IPS DF 19.7 (cell line): ENCODE measurements at places on chromosomes 4 and X.

GRCh38 chr4:54322818-54323417, 93.8 kb downstream of the PDGFRA start:
- DNase-seq, result peak; percentile 67

- no peak for DNase-seq
Observed at GRCh38 chr4:40536032-40536431, 93.6 kb downstream of the RBM47 start.

DNA sequence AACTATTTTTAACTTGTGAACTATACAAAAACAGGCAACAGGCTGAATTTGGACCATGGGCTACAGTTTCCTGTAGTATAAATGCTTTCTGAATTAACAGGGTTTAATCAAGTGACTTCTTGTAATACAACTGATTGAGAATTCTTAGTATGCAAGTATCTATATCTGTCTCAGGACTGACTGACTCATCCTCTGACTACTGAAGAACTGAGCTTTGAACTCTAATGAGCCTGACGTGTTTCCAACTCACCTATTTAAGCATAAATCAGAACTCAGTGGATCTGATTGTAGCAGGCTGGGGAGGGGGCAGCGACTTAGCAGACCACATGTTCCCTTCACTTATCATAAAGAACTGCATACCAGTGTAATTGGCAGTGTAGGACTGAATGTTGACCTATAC, 7.8 kb downstream of the SPATA4 start:
- no peak for DNase-seq

GRCh38 chr4:150005537-150005936, 72.7 kb upstream of the DCLK2 start:
- DNase-seq, result no peak

DNA sequence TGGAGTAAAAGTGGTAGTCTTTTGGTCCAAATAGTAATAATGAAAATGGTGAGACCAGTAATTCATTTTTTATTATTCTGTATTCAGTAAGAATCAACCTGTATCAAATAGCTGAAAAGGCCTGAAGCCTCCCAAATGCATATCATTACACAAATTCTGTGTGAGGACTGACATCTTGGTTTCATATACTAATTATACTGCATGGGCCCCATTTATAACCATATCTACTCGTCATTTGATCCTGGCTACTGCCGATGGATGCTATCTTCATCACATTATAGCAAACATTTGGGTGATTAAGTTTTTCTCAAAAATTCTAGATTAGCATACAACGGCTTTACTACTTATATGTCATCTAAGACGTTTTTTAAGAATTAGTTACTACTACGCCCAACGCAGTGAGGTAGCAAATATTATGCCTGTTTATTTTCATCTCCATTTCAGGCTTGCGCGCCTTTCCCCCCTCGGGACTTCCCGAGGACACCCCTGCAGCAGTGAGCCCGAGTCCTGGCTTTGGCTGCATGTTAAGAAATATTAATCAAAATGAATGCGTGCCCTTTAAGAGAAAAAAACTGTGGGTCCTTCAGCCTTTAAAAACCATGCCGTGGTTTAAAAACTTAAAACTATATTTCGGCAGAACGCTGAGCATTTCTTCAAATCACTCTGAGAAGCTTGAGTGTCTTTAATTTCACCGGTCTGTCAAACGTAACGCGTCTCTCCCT, 814 bp upstream of the MMAA start:
- DNase-seq, result no peak

- peak; percentile 50 for DNase-seq
Observed at GRCh38 chrX:397575-397974, 10.9 kb upstream of the PPP2R3B start.

- no peak for DNase-seq
Observed at GRCh38 chr4:36198861-36199260, 45.5 kb downstream of the ARAP2 start.

DNA sequence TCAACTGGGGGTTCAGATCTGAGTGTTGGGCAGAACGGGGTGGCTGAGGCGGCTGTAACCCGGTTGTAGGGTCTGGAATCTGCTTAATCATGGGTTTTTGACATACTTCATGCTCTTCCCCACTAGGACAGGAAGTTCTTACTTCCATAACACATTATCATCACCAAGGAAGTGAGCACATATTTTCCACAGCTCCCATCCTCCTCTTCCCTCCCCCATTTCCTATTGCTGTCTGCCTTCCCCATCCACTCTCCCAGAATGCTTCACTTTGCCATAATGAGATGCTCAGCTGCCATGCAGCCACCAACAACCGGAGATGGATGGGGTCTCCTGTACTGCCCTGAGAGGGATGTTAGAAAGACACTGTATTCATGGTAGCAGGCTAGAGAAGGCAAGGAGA, 6.4 kb upstream of the DCUN1D4 start:
- no peak for DNase-seq

GRCh38 chr4:37463033-37463856, 218.7 kb downstream of the NWD2 start:
- DNase-seq, result no peak

DNA sequence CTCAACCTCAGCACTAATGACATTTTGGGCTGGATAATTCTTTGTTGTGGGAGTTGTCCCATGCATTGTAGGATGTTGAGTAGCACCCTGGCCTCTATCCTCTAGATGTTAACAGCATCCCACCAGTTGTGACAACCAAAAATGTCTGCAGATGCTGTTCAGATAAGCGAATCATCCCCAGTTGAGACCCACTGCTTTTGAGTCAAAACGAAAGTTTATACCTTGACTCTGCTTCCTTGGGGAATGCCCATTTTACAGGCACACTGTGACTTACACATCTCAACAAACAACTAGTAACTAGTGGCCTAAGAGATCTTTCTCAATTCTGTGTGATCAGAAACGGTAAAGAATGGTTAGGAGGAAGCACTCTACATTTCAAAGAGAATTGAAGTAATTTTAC, 37.0 kb downstream of the SEPSECS start:
- no peak for DNase-seq

DNA sequence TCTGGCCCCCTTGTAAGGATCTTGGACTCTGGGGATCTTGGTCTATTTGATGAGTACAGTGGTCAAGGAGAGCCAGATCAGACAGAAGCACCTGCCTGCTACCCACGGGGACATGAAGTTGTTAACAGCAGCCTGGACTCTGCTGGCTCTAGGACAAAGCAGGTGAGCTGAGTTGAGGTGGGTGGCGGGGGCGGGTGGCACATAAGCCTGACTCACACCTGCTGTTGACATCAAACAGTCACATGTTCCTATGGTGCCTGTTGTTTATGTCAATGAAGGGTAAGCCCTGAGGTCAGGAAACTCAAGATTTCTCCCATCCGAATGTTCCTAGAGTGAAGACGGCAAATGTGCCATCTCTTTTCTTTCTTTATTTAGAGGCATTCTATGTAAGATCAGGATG, 50.1 kb upstream of the CLNK start:
- DNase-seq, result no peak

GRCh38 chr4:116664198-116664597, 421.2 kb downstream of the TRAM1L1 start:
- DNase-seq, result no peak

- DNase-seq, result no peak
Observed at GRCh38 chr4:57499786-57500185, 389.6 kb upstream of the IGFBP7 start.

GRCh38 chrX:31279359-31279758, 207.5 kb upstream of the FTHL17 start:
- DNase-seq, result no peak

DNA sequence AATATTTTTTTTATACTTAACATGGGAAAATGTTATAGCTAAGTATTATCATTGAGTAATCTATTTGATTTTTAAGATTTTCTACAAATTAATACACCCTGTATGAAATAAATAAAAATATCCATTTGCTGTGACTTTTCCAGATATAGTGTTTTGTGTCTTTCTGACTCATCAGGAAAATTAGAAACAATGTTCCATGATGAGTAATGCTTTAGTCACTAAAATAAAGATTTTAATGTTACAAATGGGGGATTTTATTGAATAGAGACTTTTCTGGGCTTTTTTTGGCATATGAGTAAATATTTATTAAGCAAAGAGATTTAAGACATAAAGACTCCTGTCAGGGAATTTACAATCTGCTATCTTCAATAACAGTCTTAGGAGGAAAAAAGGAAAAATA, 279.2 kb upstream of the NOCT start:
- no peak for DNase-seq

GRCh38 chrX:13955975-13956374, 73.7 kb downstream of the GEMIN8 start:
- DNase-seq, result no peak

GRCh38 chr4:45475548-45475947, 648.3 kb downstream of the GABRG1 start:
- DNase-seq, result no peak

- DNase-seq, result no peak
Observed at GRCh38 chr4:175823015-175823742, 11.1 kb upstream of the GPM6A start.

DNA sequence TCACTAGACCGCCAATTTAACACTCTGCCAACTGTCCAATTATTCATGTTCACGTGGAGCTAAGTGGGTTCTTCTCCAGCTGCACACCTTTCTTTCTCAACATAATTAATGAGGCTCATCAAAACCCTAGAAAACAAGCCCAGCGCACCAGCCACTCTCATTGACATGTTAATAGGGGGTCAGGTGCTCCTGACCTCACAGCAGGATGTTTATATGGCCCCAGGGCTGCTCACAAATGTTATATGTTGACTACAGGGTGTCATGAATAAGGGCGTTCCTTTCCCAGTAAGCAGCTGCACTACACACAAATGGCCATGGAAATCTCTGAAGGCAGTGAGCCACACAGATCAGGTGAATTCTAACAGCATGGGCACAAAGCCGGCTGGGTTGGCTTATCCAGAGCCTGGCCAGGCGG, 209.8 kb downstream of the MGST2 start:
- peak; percentile 40 for DNase-seq

DNA sequence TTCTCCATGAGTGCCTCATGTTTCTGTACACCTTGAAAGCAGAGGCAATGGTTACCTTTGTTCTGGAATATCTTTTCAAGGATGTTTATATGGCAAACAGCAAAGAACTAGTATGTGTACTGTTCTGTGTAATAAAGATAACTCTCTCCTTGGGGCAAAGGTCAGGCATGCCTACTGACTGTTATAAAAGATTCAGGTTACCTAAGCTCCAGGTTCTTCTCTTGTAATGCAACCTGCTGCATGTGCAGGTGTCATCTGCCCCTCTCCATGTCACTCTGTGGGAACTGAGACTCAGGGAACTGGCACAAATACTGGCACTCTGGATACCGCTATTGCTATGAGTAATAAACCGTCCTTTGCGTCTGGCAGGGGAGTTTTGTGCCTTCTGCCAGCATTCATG, 5.4 kb upstream of the TRPC3 start:
- DNase-seq, result no peak

- no peak for DNase-seq
Observed at GRCh38 chrX:15143050-15143824, 126.6 kb downstream of the ASB9 start.

DNA sequence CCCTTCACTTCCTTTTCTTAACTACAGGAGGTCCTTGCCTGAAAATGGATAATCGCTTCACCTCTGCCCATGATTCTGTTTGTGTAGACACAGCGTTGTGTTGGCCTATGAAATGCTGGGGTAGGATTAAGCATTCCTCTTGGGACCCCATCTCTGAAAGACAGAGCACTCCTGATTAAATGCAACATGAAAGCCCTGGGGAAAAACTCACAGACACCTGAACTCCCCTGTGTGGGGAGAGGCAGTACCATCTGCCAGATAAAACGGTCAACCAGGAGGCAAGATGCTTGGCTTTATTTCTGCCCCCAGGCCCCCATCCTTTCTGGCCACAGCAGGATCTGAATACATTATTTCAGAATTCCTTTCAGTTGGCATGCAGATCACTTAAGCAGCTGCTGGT, 1.9 kb downstream of the LGI2 start:
- no peak for DNase-seq

DNA sequence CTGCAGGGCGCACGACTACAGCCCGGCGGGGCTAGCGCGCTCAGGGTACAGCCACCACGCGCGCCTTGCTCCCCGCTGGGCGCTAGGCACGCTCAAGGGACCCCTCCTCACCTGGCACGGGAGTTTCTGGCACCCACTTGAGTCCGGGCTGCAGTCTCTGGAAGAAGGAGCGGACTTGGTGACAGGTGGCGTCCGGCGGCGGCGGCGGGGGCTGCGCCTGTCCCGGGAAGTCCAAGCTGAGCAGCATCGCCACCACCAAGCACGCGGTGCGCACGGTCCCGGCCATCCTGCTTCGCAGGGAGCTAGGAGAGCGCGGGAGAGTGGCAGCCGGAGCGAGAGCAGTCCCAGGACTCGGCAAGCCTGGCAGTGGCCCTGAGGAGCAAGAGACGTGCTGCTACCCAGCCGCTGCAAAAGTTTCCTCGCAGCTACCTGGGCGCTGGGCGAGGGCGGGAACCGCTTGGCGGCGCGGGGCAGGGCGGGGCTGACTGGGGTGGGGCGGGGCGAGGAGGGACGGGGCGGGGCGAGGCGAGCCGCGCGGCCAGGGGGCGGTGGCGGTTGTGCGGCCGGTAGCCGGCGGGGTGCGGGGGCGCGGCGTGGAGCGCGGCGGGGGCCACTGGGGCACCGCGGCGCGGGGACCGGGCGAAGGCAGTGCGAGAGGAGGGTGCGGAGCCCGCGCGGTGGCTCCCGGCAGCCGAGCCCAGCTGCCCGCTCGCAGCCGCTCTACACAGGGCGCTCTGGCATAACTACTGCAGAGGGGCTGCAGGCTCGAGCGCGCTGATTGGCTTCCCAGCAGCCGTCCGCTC, at the start of gene GPC3:
TSS of gene GPC3 (minus strand) at position 431 of the 803 bp plus-strand sequence.
- DNase-seq, result no peak

DNA sequence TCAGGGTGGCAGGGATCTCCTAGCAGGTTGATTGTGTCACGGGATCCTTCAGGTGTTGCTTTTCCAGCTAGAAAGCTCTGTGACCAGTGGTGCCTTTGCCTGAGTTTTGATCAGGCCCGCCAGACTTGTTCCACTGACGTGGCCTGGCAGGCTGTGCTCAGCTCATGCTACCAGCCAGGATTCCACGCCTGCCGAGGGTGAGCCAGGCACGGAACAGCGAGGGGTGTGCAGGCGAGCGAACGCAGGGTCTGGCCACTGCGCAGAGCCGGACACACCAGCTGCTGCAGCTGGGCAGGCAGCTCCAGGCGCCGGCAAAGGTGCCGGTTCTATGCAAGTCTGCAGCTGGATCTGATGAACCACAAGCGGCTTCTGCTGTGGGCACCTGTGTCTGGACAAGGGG, 17.1 kb upstream of the SAT1 start:
- DNase-seq, result no peak

- no peak for DNase-seq
Observed at GRCh38 chr4:58507079-58507478, 1396.9 kb upstream of the IGFBP7 start.
